ENCODE measurements at places on chromosomes 5 and 9. TPM values are rescaled to one million over a fixed set of nuclear protein-coding genes. Genes with fewer than 3 reads are reported as not detected.

DNA sequence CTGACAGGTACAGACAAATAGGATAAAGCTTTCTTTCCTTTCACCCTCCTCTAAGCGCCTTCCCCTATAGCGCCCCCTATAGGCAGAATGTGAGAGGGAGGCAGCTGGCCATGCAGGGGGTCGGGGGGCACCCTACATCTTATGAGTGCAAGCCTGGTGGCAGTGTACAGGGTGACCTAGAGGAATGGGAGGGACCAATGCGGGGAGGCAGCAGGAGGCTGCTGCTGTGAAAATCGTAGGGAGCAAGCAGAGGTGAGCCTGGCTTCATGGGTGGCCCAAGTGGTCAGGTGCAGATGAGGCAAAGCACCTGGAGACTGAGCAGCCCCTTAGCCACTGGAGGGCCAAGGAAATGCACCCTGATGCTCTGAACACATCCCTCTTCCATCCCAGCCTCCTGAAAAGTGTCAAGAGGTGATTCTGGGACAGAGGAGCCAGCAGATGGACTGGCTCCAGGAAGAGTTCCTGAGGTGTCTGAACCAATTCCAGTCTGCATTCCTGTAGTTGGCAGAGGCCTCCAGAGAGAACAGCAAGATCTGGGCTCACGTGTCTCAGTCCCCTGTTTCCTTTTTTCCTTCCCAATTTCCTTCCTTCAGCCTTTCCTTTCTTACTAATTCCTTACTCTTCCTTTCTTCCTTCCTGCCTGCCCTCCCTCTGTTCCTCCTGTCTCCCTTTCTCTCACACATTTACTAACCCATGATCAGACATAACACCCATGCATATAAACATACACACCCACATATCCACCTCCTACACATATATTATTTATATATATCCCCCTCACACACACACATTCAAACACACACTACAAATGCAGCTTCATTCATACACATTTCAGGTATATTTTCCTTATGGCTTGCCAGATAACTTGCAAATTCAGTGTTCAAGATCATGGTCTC lies 32.8 kb upstream of the GALNT10 start:
- DNase-seq: no peak

- DNase-seq: peak; percentile 20
Observed at GRCh38 chr5:116699332-116699731, 124.7 kb upstream of the SEMA6A start.

DNA sequence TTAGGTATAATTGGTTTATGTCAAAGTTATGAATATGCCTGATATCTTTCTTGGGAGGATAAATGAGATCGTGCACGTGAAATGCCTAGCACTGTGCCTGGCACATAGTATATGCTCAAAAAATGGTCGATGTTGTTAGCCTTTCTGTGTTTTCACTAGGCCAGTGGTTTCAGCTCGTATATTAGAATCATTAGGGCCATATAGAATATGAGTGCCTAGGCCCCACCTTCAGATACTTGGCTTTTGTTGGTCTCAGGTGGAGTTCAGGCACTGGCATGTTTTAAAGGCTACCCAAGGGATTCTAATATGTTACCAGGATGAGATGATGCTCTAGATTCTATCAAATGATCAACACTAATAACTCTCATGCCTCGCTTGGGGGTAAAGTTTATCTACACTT lies 56.8 kb downstream of the ELL2 start:
- no peak for DNase-seq

- no peak for DNase-seq
Observed at GRCh38 chr9:121498487-121499176, 1.0 kb downstream of the GGTA1 start.

DNA sequence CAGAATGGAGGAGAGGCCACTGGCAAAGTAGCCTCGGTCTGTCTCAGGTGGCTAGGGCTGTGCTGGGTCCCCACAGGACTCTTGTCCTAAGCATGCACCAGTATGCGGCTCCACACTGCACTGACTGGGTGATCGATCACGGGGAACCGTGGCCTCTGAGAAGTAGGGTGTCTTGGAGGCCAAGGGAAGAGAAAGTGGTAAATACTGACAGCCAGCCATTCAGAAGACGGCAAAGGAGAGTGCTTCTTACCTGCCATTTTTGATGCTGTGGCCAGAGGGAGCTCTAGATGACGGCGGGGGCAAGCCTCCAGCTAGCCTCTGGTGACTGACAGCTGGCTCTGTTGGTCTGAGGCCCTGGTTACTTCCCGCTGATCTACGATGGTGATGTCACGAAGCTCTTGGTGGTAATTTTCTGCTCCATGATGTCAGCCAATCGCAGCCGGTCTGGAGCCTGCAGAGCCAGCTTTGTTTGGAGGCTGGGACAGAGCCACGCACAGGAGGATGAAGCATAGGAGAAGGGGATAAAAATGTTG lies 40.4 kb upstream of the GADD45G start:
- no peak for DNase-seq

DNA sequence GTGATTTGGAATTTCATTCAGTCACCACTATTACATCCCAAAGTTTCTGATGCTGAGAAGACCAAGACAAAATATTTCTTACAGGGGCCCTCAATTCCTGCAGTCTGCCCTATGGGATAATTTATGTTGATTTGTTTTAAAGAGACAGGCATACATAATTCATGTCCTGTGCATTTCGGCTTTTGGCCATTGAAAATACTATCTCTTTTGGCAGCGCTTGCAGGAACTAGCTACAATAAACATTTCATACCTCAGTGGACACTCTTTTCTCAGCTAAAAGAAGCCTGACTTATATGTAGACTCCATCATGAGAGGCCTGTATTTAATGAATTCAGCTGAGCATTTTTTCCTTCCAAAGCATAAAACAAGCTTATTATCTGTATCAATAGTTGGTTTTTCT lies 451.9 kb upstream of the C9orf72 start:
- DNase-seq: no peak

GRCh38 chr5:148909040-148909439 lies 82.6 kb downstream of the ADRB2 start:
- DNase-seq: no peak

DNA sequence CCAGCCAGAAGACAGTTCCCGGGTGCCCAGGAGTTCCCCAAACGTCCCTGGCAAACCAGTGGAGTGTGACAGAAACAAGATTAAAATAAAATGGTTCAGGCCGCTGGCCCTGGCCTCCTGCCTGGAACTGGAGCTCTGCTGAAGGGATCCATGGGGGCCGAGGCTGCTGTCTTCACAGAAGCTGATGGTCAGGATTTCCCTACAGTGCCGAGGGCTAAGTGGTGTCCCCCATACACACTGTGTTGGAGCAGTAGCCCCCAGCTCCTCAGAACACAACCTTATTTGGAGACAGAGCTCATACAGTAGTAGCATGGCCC lies 55.9 kb downstream of the MRPL36 start:
- DNase-seq: no peak

GRCh38 chr9:104604801-104605200 lies 626 bp downstream of the OR13C2 start:
- DNase-seq: no peak

DNA sequence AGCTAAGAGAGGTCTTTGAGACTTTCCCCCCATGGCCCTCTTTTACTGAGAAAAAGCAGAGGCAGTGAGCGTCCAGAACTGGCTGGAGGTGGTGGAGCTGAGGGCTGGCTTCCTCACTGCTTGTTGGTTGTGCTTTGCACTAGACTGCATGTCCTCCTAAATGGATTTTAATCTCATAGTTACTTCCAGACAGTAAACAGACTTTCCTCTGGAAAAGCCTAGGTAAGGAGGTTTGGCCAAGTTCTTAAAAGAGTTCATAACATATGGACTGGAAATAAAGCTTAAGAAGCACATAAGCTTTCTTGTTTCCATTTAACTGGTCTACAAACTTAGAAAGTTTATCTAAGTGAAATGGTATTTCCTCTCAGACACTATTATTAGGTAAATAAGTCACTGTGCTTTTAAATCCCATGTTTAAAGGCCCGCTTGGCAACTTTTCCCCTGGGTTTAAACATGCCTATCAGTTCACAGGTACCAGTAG lies 2.0 kb downstream of the ASPN start:
- DNase-seq: peak; percentile 81

GRCh38 chr5:79120221-79120620 lies 8.6 kb downstream of the BHMT start:
- no peak for DNase-seq

- no peak for DNase-seq
Observed at GRCh38 chr5:176381423-176381822, 7.0 kb downstream of the NOP16 start.

DNA sequence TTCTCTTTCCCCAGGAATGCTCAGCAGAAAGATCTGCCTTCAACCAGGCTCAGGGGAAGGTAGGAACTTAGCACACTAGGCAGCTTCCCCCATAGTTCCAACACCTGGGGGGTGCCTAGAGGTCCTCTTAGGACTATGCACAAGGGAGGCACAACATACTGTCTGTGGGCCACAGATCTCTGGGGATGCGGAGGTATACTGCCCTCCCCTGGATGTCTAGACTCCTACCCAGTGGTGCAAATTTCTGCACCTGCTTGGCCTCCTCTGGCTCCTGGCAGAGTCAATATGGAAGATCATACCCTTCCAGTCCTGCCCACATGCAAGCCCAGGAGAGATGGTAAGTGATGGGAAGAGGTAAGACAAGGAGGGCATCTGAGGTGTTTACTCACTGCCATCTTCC lies 247.5 kb upstream of the DAPK1 start:
- no peak for DNase-seq

DNA sequence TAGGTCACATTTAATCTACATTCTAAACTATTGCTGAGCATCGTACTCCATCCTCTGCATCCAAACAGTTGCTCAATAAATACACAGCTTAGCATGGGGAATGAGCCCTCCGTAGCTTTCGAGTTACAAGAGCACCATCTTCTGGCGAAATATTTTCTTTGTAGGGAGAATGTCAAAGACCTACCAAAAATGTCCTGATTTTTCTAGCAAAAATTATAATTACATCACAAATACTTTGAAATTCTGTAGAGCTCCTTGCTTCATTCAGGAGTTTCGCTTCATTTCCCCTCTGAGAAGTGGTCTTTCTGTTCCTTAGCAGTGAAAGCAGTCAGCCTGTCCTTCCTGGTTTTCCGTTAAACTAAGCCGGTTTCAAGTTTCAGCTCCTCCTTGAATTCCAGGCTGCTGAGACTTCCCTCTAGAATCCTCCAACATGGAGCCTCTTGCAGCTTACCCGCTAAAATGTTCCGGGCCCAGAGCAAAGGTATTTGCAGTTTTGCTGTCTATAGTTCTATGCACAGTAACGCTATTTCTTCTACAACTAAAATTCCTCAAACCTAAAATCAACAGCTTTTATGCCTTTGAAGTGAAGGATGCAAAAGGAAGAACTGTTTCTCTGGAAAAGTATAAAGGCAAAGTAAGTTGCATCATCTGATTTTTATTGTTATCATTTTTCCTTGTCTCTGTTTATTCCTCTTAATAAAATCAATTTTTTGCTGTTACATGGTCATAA lies at the start of gene GPX8:
Gene GPX8, plus strand, starts transcription at position 409 of the 730 bp plus-strand sequence. Its CDS starts 22 bp downstream, at position 431.
- DNase-seq: peak; percentile 85

- DNase-seq: no peak
Observed at GRCh38 chr9:129197978-129198318, 19.9 kb upstream of the IER5L start.

DNA sequence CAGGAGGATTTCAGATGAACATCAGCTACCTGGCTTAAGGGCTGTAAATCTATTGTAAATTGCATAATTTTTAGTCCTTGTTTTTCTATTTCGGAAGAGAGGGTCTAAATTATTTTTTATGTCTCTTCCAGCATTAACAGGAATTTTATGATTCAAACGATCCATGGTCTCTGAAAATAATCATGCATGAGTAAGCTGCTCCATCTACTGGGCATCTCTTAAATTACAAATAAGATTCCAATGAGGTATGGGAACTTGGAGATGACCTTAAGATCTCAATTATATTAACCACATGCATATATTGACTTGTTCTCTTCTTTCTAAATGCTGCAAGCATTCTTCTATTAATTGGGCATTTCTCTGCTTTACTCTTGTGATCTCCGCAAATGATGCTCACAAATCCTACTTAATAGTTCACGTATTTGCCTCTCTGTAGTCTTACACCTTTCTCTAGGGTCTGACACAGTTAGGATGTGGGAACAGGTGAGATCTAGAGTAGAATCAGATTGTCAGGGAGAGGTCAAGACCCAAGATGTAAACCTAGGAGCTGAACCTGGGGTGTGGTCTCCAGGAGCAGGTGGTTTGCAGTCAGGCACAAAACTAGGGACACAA lies 86.9 kb downstream of the NUDT12 start:
- DNase-seq: peak; percentile 52

GRCh38 chr5:109859537-109859936 lies 169.8 kb downstream of the MAN2A1 start:
- DNase-seq: no peak

- DNase-seq: no peak
Observed at GRCh38 chr5:5154733-5155132, 14.6 kb downstream of the ADAMTS16 start.

GRCh38 chr9:14560194-14560593 lies 133.0 kb downstream of the ZDHHC21 start:
- no peak for DNase-seq

- DNase-seq: no peak
Observed at GRCh38 chr9:20582150-20582549, 40.1 kb downstream of the MLLT3 start.

DNA sequence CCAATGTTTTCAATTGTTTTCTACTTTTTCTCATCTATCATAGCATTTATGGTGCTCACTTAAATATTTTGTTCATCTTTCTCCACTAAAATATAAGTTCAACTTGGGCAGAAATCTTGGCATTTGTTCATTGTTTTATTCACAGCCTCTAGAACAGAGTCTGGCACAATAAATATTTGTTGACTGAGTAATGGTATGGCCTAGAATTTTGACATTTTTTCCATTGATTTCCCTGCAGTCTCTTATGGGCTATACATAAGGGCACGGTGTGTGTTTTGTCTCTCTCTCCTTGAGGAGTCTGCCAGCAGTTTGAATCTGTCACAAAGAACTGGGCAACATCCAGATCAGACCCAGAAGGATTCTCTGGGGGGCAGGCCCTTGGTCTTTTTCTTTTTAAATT lies 379.7 kb downstream of the TMEM38B start:
- DNase-seq: no peak

- peak; percentile 65 for DNase-seq
Observed at GRCh38 chr5:89721353-89721752, 688.2 kb downstream of the CETN3 start.

PCDHB6 gene
- 2.5 TPM for polyA plus RNA-seq

DDX4 gene
- 0.25 TPM for polyA plus RNA-seq

RC3H2 gene
- polyA plus RNA-seq: 32.4 TPM

TSLP gene
- polyA plus RNA-seq: 0.64 TPM

NOP16 gene
- polyA plus RNA-seq: 25.2 TPM

PCDHGA5 gene
- 2.2 TPM for polyA plus RNA-seq

SLC45A2 gene
- polyA plus RNA-seq: 0.50 TPM

C6 gene
- 0.31 TPM for polyA plus RNA-seq

PAPPA gene
- 0.58 TPM for polyA plus RNA-seq

NCBP1 gene
- 36.7 TPM for polyA plus RNA-seq

Measured in muscle of back (tissue), 13 donors.